ENCODE measurements at places on chromosomes 3 and 15. TPM values are rescaled to one million over a fixed set of nuclear protein-coding genes. Genes with fewer than 3 reads are reported as not detected.

GRCh38 chr15:58260725-58261267, 122.6 kb downstream of the AQP9 start:
- peak; percentile 68 for DNase-seq

DNA sequence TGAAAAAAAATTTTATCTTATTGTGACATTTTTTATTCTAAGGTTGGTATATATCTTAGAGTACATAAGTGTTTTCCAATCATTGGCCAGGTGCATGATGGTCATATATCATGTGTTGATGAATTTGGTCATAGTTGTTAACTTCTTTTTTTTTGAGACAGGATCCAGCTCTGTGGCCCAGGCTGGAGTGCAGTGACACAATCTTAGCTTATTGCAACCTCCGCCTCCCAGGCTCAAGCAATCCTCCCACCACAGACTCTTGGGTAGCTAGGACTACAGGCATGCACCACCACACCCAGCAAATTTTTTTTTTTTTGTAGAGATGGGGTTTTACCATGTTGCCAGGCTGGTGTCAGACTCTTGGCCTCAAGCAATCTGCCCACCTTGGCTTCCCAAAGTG, 44.0 kb downstream of the PCCB start:
- no peak for DNase-seq

The C3orf49 gene
- total RNA-seq = not detected

- DNase-seq = no peak
Observed at GRCh38 chr3:72041511-72041910, 256.6 kb upstream of the PROK2 start.

DNA sequence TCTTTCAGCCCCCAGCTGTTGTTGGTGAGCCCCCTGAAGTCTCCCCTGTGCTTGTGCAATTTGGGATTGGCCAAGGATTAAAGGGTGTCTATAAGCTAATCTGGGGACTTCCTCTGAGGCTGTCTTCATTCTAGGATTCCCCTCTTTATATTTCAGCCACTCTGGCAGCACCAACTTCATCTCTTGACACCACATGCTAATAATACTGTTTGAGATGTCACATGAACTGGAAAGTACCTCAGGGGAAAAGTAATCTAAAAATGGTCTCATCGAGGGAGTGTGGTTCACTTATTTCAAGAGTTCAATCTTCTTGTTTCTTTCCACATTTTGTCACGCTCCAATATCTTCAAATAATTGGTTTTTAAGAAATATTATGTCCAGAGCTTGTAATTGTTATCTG, 279.2 kb upstream of the TMC3 start:
- DNase-seq = no peak

DNA sequence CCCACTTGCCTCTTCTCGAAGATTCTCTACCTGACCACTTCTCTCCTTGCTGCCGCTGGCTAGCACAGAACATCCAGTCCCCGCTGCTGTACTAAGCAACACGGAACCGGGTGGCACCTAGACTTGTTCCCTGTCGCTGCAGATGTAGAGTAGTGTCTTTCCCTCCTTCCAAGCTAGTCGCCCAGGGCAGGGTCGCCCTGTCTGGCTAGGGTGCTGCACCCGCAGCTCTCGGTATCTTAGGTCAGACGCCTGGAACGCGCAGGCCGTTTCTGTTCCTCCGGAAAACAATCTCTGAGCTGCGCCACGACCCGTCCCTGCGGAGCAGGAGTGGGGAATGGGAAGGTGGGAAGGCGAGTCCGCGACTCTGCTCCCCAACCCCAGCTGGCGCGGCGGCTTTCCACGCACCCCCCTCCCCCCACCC, 758 bp upstream of the SNX33 start:
- DNase-seq = no peak

DNA sequence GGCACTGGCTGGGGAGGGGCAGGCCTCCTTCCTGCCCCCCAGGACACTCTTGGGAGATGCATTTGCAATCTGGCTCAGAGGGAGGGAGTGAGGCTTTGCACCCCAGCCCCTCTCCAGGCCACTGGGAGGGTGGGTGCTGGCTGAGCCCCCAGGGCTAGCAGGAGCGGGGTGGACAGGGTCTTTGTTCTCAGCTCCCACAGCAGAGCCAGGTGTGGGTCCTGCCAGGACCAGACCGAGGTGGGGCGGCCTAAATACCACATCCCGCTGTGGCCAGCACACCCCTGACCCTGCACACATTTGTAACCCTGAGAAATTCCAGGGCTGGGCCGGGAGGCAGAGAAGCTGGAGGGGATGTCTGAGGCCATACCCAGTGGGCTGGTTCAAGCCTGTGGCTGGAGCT, 41.0 kb downstream of the STARD5 start:
- DNase-seq = no peak

The ILDR1 gene
- not detected for total RNA-seq

All from left cardiac atrium (tissue), 4 donors.